Stimulated activated CD4-positive, alpha-beta T cell treated with anti-CD3 and anti-CD28 coated beads, Interleukin-4, amount 100 ng/mL, for 4 hours (primary cell): ENCODE measurements at places on chromosomes 2 and 18.

- DNase-seq = no peak
Observed at GRCh38 chr2:11617984-11618707, 51.8 kb downstream of the NTSR2 start.

GRCh38 chr2:222613715-222614331 lies 42.1 kb downstream of the FARSB start:
- no peak for DNase-seq

DNA sequence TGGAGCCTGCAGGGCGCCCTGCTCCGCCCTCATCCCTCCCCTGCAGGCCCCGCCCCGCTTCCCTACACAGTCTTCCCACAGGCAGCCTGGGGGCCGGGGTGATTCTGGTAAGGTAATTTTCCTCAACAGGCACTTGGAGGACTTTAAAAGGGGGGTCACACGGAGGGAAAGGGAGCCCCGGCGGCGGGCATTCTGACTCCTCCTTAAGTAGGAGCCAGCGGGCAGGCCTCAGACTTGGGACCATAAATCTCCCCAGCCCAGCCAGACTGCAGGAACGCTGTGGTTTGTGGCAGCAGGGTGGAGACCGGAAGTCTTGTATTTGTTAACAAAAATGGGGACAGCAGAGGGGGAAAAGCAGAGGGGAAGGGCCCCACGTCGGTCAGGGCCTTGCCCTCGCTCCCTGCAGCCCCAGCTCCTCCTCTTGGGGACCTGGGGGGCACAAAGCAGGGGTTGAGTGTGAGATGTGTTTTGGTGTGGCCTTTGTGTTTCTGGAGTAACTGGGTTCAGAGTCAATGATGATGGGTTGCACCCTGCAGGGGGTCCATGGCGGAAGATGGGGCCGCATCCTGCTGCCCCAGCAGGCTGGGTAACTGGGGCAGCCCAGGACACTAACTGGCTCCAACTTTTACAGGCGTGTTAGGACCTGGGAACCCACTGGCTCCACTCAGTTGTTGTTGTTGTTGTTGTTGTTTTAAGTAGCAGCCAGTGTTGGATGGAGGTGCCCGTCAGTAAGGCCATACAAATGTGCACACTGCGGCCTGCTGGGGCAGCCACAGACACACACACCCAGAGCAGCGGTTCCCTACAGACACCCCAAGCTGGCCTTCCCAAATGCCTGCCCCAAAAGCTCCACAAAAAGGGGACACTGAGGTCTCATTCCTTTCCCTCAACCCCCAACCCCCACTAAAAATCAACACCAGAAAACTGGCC lies 27.7 kb downstream of the SMAD7 start:
- DNase-seq = no peak

- DNase-seq = no peak
Observed at GRCh38 chr2:161722547-161723503, 98.6 kb downstream of the SLC4A10 start.

- no peak for DNase-seq
Observed at GRCh38 chr18:23650968-23651927, 11.5 kb downstream of the ANKRD29 start.

DNA sequence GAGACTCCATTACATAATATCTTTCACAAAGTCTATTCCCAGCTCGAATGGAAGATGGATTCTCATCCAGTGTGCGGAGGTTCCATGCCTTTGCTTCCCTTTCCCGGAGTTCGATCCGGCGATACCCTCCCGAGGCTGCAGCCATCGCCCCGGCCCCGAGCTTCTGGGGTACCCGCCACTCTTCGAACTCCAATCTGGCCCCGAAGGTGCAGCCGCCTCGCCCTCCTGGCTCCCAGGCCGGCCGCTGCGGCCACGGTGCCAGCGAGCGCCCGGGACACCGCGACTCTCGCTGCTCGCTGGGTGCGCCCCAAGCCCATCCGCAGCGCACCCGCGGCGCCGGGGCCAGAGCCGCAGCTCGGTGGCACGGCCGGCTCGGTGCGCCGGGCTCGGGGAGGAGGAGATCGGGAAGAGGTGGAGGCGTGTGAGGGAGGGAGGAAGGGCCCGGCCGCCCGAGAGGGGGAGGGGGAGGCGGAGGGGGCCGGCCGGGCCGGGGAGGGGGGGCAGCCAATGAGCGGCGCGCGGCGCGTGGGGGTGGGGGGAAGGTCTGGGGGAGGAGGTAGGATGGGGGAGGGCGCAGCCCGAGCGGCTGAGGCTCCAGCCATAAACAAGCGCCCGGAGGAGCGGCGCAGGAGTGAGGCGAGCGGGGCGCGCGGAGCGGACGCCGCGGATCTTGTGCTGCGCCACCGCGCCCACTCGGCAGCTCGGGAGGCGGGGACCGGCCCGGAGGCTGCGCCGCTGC lies at the start of gene CRIM1:
CRIM1 (plus strand) TSS at position 628 of the 739 bp plus-strand sequence. CDS start 515 bp downstream, outside the sequence.
- peak; percentile 61 for DNase-seq

DNA sequence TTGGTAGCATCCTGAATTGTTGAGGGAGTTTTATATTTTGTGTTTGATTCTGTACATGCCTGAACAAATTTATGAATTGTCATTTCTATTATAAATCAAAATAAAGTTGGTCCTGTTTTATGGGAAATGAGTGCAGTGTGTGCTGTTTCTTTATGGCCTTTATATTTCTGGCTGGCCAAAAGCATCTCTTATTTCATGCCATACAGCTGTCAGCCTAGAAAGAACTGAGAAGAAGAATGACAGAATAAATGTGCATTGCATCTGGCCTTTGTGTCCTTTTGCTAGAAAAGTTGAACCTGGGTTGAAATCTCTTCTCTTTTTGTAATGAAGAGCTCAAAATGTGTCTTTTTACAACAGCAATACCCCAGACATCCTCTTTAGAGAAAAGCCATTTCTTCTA lies 474.7 kb upstream of the LRATD1 start:
- DNase-seq = no peak

GRCh38 chr2:217741381-217741955 lies 261.3 kb downstream of the TNS1 start:
- no peak for DNase-seq

- no peak for DNase-seq
Observed at GRCh38 chr18:7987284-7987976, 420.3 kb downstream of the PTPRM start.

GRCh38 chr2:197615016-197615652 lies 60.3 kb downstream of the RFTN2 start:
- DNase-seq = no peak

DNA sequence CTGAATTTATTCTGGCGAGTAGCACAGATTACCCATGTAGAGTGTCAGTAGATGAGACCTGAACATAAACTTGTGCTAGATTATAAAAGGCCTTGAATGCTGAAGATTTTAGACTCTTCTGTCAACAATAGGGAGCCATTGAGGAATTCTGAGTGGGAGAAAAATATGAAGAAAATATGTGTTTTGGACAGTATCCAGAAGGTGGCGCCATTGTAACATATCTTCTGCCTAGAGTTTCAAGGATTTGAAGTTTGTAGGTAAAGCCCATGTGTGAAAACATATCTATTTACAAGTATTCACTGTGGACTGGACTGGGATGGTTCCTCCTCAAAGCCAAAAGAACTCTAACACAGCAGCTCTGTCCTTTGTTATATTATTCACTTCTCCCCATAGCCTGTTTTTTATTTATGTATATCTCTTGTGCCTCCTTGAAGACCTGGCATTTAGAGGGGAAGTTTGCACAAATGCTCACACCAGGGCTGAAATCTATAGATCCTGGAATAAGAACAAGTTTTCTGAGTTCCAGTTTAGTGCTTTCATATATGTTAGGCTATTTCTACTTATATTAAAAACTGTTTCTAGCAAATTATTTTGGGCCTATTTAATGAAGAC lies 124.9 kb downstream of the RDH14 start:
- no peak for DNase-seq

- no peak for DNase-seq
Observed at GRCh38 chr2:113894156-113894743, 4.4 kb downstream of the ACTR3 start.

DNA sequence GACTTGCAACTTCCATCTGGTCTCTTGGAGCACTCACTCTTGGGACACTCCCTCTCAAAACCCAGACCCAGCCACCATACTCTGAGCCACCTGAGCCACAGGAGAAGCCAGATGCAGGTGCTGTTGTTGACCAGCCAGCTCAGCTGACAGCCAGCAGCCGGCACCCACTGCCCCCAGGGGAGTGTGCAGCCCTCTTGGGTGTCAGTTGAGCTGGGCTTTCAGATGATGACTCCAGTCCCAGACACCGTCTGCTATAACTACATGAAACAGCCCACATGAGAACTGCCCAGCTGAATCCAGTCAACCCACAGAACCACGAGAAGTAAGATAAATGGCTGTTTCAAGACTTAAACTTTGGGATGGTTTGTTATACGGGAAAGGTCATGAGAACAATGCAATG lies 10.7 kb upstream of the IGFBP2 start:
- DNase-seq = no peak

GRCh38 chr2:59322870-59323269 lies 1081.7 kb upstream of the FANCL start:
- no peak for DNase-seq

DNA sequence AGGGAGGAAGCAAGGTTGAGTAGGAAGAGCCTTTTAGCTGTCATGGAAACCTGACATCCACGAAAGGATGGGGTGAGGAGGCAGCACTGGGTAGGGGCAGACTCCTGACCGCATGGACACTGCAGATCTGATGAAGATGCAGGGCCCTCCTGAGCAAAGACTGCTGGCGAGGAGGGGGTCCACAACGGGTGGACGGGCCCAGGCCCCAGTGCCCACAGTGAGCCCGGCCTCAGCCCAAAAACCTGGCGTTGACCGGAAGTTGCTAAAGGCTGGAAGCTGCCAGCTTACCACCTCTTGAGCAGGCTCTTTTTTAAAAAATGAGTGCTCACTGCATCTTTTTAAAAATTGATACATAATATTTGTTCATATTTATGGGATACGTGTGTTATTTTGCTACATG lies 247.3 kb downstream of the SH3BP4 start:
- DNase-seq = no peak

- DNase-seq = no peak
Observed at GRCh38 chr2:171102802-171103201, 57.9 kb downstream of the TLK1 start.

DNA sequence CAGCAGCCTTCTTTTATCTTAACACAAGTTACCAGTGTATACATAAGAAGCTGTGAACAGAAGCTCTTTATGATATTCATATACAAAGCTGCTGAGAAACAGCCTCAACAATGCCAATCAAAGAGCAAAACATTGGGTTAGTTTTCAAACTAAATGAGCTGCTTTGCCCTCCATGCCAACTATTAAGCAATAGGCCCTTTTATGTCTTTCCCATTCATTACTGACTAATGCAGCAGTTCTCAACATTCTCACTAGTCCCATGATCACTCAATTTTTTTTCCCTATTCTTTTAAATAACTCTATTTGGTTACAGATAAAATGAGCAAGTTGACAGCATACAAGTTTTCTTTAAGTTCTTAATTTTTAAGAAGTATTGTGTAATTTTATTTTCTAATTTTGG lies 57.9 kb upstream of the FRZB start:
- DNase-seq = no peak

DNA sequence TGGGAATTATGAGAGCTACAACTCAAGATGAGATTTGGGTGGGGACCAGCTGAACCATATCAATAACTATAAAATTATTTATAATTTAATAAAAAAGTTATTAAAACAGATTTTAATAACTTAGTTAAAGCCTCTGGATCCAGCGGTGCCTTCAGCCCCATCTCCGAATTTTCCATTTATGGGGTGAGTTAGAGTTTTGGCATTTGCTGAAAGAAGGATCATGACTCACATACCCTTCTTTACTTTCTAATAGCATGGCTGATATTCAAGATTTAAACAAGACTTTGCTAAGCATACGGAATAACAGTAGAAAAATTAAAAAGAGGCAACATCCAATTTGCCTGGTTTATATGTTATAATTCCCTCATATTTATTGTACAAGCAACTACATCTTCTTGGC lies 94.5 kb downstream of the RDH14 start:
- DNase-seq = no peak

GRCh38 chr2:215637651-215638050 lies 201.8 kb upstream of the FN1 start:
- no peak for DNase-seq
